ENCODE measurements at places on chromosomes 16 and 17. TPM values are rescaled to one million over a fixed set of nuclear protein-coding genes. Genes with fewer than 3 reads are reported as not detected.

GRCh38 chr17:75808549-75808904, 23.9 kb downstream of the UNK start:
- DNase-seq = no peak

DNA sequence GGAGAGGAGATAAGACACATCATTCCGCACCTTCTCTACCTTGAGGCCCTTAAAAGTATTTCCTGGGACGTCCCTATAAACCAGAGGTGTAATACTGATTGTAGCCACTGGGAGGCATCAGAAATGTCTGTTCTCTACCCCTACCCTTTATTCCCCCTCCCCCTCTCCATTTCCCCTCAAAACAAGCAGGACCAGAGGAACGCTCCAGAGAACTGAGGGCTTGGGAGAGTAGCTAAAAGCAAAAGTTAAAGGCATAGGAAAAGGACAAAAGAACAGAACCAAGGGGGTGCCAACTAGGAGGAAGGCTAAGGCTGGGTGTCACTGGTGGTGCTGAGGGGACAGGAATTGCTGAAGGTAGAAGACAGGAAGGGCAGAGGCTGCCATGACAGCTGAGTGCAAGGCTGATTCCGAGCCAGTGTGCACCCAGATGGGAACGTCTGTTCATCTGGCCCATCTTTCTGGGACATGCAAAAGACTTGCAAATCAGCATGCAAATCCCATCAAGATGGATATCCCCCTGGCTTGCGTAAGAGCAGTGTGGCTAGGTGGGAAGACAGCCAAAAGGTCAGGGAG, 6.7 kb downstream of the CAMTA2 start:
- DNase-seq = no peak

- DNase-seq = no peak
Measured at GRCh38 chr17:20092261-20092867, 83.2 kb downstream of the SPECC1 start.

DNA sequence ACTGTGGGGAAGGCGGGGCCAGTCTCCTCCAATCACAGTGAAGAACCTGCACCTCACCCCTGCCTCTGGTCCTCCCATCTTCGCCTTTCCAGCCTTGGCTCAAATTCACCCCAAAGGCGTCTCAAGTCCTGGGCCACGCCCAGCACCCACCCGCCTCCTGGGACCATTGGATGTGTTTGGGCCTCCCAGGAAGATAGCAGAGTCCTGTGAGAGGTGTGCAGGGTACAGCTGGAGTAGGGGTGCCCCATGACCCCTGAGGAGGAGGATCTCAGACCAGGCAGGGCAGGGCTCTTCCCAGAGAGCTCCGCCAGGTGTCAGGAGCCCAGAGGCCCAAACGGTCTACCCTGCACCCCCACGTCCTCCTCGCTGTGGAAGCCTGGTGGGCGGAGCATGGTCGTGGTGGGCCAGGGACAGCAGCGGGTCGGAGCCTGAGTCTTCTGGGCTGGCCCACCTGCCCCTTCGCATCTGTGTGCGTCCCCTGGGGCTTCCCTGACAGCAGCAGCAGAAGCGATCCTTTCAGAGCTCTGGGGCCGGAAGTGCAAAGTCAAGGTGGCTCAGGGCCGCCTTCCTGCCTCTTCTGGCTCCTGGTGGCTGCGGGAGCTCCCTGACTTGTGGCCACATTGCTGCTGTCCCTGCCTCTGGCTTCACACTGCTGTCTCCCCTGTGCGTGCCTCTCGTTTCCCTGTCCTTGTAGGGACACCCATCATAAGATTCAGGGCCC, 34.9 kb upstream of the ZNF469 start:
- DNase-seq = no peak

DNA sequence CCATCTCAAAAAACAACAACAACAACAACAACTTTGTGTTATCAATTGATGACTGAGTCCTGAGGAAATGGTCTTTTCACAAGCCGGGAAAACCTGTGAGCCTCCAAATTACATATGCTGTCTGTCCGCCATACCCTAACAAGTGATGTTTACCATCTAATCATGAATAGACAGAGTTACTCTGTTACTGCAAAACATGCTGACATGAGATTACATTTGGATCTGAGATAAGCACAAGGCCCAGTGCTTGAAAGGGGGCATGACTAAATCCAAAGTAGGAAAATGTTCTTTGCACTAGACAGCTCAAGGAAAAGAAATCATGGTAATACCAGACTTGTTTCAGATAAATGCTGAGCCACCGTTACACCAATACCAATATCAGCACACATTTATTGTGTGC, 8.6 kb upstream of the ATXN1L start:
- no peak for DNase-seq

- DNase-seq = no peak
Measured at GRCh38 chr16:87834005-87834667, 35.2 kb downstream of the SLC7A5 start.

DNA sequence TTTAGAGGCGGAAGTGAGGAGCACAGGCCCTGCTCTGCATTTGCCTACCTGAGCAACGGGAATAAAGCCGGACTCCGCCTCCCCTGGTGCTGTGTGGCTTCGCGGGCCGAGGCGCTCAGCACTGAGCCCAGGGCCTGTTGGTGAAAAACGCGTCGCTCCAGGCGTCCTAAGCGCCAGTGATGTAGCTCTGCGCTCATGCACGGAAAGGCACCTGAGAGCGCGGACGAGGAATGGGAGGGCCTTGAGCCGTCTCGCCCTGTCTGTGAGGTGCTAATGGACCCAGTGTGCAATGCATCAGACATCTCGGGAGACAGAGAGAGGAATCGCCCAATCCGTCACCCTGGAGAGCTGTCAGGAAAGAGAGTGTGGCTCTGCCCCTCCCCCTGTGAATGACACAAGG, 17.2 kb upstream of the ATP2A3 start:
- DNase-seq = no peak

DNA sequence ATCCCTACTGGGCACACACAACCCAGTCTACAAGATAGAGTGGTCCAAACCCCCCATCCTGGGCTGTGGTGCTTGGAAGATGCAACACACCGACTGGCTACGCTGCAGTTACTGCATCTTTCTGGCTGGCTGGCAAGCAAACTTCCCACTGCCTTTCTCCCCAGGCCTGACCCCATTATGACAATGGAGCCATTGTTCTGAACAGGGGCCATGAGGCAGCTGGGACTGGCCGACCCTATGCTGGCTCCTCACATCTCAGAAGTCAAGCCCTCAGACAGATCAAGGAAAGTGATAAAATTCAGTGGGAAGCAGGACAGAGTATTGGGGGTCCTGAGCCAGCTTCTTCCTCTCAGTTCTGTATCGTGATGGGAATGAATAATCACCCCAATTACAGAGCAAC, 364.1 kb upstream of the ASIC2 start:
- DNase-seq = no peak

GRCh38 chr17:82648742-82649331, 593 bp upstream of the WDR45B start:
- no peak for DNase-seq

DNA sequence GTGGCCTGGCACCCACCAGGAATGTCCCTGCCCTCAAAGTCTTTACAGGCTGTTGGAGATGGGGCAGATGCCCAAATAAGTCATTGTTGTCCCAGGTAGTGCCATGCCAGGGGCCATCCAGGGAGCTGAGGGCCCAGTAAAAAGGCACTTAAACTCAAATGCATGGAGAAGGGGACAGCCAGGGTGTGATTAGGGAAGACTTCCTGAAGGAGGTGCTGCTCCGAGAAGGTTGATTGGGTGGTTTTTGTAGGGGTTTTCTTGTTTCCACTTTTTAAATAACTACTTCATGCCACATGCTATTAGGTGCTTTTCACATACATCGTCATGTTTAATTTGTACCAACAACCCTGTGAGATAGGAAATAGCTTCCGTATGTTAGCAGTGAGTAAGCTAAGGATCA, 66.9 kb downstream of the RAI1 start:
- DNase-seq = no peak

Gene MYH13
- not detected for total RNA-seq

DNA sequence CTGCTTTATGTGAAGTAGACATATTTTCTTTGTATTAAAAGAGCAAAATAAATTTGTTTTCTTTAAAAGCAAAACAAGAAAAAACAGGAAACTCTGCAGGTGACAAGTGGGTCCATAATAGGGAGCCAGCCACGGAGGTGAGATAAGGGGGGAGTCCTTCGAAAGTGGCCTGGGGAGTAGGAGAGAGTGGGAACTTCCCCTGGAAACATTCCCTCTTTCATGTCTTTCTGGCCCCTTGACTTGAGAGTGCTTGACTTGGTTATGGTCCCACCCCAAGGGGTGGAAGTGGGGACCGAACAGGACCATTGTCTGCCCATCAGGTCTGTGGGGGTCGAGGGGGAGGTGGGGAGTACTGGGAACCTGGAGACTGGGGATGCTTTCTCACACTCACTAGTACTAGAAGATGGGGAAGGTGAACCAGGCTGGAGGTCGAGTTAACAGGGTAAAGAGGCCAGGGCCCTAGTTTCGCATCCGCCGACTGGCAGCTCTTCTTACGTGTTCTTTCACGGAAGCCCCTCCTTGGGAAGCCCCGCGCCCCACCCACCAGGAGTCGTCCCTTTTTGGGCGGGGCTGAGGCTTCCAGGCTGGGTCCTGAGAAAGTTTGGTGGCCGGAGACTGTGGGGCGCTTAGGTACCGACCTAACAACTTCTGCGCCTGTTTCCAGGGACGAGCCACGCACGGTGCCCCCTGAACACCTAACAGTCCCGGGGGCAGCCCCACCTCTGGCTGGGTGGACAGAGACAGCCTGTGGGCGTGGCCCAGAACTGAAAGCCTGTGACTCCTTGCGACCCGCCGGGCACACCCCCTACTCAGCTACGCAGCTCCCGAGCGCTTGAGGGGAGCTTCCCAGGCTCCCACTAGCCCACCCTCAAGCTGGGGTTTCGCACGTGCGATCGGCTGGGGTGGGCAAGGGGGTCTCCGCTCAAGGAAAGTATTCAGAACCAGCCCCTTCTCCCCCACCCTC, 790 bp downstream of the TRADD start:
- DNase-seq = no peak

Gene KRTAP9-1
- not detected for total RNA-seq

- no peak for DNase-seq
Measured at GRCh38 chr16:19833176-19833575, 51.5 kb downstream of the GPRC5B start.

Data from kidney epithelial cell (primary cell).